GM12864 (cell line): ENCODE measurements at places on chromosomes 13 and 19.
A peak's percentile ranks its signal among the peaks of the same experiment; 100 is the strongest.

- peak; percentile 38 for DNase-seq
Observed at GRCh38 chr19:5131031-5131505, 162.2 kb downstream of the KDM4B start.

GRCh38 chr13:30443957-30444404, 21.7 kb downstream of the UBE2L5 start:
- DNase-seq = no peak

DNA sequence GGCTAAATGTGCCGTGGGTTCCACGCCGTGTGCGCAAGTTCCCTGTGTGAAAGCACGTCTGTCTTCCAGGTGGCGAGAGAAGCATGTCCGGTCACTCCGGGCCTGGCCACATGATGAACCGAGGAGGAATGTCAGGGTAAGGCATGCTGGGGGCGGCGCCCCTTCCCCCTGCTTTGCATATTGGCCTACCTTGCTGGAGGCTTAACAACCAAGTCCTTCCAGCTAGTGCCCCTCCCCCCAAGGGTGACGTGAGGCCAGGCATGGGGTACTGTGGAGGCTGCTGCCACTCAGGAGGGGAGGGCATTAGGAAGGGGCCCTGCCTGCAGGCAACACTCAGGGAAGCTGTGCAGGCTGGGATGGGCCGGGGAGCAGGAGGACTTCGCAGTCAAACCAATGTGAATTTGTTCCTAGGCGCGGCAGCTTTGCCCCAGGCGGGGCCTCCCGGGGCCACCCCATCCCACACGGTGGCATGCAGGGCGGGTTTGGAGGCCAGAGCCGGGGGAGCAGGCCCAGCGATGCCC, 12.5 kb downstream of the MICOS13 start:
- no peak for DNase-seq

- DNase-seq = no peak
Observed at GRCh38 chr13:102020611-102021216, 381.1 kb downstream of the FGF14 start.

DNA sequence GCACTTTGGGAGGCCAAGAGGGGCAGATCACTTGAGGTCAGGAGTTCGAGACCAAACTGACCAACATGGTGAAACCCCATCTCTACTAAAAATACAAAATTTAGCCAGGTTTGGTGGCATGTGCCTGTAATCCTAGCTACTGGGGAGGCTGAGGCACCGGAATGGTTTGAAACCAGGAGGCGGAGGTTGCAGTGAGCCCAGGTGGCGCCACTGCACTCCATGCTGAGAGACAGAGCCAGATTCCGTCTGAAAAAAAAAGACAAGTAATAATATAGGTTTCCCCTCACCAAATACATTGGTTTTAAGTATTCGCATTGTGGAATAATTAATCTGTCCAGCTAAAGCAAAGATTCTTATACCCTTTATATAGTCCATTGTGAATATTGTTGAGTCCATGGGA, 1544.6 kb downstream of the OLFM4 start:
- DNase-seq = no peak

DNA sequence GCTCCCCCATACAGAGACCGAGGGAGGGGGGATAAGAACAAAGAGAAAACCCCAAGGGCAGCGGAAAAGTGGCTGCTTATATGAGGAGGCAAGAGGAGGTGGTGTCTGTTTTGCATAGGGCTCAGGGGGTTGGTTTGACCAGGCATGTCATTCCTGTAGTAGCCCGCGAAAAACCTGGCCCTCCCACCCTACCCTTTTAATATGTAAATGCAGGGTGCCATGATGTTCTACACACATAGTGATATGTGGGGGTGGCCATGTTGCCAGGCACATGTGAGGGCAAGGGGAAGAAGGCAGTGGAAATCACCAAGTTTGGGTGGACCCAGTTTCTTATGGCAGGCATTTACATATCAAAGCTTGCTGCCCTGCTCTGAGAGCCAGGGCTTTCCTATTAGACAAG, 203.5 kb upstream of the UBL3 start:
- no peak for DNase-seq
